Stimulated activated CD8-positive, alpha-beta memory T cell treated with anti-CD3 and anti-CD28 coated beads, Interleukin-7, amount 100 ng/mL, for 1 hour (primary cell): ENCODE measurements at places on chromosomes 12 and 14.

GRCh38 chr14:99037777-99038430 lies 234.1 kb downstream of the BCL11B start:
- DNase-seq = no peak

DNA sequence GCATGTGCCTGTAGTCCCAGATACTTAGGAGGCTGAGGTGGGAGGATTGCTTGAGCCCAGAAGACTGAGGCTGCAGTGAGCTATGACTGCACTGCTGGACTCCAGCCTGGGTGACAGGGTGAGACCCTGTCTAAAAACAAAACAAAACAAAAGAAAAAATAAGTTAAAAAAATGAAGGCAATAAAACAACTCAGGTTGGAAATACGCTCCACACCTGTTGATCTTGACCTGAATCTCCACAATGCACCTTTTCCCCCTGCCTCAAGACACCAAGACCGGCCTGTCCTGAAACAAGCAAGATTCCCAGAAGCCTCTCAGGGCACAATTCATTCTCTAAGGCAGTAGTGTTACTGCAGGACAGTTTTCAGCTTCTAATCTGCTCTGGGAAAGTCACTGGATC lies 20.8 kb upstream of the CEBPE start:
- no peak for DNase-seq

DNA sequence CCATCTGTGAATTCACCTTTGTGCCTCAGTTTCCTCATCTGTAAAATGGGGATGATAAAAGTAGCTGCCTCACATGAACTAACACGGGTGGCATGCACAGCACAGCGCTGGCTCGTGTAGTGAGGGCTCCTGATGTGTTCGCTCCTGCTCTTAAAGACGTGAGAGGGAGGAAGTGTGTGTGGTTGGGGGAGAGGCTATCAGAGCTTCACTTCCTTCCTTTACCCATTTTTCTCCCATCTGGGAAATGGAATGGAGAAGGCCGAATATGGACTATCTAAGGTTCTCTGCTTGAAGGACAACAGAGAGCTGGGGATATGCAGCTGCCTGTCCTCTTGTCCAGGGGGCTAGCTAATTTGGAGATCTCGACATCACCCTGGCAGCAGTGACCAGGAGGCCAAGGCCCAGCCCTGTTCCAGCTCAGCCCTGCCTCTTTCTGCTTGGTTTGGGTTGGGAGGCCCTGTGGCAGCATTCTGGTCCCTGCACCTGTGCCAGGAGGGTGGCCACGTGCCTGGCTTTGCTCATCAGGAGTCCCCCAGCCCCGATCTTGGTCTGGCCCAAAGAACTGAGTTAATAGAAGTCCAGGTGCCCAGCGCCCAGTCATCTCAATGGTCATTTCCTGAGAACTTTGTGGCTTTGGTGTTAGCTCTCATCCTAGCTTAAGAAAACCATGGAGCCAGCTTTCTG lies 44.5 kb upstream of the ESRRB start:
- no peak for DNase-seq

- no peak for DNase-seq
Measured at GRCh38 chr12:75183967-75184366, 25.7 kb downstream of the KCNC2 start.

DNA sequence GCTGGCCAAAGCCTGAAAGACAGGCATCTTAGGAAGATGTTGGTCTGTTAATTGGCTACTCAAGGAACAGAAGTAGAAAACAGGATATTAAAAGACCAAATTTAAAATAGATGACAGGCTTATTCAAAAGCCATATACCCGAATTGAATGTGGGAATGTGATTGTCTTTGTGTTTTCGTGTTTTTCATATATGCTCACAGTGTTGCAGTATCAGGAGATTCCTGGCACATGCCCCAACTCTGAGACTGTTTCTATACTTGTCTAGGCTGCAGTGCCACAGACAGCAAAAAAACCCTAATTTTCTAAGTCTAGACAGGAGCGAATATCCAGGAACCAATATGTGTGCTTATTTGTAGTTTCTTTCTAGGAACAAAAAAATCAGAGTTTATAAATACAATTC lies 57.4 kb upstream of the KRR1 start:
- DNase-seq = no peak

DNA sequence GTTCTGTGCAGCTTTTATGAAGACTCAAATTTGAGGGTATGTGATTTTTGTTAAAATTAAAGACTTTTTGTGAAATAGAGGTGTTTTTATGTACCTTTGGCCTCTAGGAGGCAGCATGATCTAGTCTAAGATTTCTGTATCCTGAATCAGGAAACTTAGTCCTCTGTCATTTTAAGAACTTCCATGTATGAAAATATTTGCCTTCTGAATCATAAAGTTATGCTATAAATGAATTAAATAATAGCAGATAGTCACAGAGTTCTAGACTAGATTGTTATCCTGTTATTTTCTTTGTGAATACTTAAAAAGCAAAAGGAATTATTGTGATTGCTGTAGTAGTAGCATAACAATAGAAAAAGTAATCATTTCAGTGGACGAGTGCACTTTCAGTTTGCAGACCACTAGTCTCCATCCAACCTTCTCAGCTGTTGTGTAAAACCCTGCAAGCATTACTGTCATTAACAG lies 56.3 kb downstream of the FGD4 start:
- DNase-seq = no peak

DNA sequence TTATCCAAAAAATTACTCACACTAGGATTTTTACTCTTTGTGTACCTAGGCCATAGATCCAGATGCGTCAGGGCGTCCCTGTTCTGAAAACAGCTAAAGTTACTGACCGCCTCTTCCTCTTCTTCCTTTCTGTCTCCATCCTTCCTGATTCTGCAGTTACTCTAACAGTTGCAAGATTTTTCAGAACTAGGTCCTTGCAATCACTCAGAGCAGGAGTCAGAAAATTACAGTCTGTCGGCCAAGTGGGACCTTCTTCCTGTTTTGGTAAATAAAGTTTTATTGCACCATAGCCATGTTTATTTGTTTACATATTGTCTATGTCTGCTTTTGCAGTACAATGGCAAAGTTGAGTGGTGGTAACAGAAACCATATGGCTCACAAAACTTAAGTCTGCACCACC lies 25.6 kb upstream of the FGF6 start:
- no peak for DNase-seq

DNA sequence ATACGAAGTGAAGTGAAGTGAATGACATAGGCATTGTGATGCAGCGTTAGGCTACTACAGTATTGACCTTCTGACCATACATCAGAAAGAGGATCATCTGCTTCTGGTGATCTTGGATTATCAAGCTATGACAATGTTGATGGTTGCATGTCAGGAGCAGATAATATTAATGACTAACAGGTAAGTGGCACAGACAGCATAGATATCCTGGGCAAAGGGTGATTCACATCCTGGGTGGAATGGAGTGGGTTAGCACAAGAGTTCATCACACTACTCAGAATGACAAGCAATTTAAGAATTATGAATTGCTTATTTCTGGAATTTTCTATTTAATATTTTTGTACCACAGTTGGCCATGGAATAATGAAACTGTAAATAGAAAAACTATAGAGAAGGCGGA lies 397.9 kb upstream of the ATP2B1 start:
- DNase-seq = no peak

- DNase-seq = no peak
Measured at GRCh38 chr12:51827925-51828818, 20.3 kb downstream of the FIGNL2 start.

- no peak for DNase-seq
Measured at GRCh38 chr14:102019006-102019540, 54.7 kb downstream of the DYNC1H1 start.

DNA sequence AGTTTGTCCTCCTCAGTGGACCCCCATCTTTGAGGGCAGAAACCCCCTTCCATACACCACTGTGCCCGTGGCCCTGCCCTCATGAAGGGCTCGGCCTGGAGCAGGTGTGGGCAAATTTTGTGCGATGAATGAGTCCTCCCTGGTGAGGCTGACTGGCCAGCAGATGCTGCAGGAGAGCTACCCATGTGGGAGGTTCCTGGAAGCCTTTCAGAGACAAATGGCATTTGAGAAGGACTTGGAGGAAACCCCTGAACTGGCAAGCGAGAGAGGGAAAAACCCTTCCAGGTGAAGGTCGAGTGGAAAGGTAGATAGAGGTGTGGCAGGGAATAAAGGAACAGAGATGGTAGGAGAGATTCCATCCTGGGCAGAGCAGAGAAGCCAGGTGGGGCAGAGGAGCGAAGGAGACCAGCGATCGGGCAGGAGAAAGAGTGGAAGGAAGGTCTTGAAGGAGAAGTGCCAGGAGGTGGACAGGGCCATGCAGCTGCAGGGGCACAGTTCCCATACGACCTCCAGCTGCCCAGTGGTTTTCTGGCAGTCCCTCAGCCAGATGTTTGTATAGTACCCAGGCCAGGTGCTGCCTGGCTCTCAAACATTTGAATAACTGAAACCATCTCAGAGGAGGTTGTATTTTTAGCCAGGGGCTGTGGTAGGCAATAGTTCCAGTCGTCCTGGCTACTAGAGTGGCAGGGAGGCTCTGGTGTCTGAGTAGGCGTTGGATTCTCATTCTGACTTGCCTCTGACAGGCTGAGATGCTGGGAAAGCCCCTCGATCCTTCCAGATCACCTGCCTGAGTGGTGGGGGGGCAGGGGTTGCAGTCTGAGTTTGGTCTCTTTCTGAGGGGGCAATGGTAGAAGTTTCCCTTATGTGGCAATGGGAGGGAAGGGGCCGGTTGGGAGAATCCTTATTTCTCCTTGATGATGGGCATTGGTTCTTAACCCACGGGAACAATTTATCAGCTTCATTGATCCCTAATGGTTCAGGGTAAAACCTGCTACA lies 40.1 kb downstream of the FBXL14 start:
- no peak for DNase-seq

GRCh38 chr14:58812050-58812910 lies 174.5 kb downstream of the DACT1 start:
- DNase-seq = no peak

DNA sequence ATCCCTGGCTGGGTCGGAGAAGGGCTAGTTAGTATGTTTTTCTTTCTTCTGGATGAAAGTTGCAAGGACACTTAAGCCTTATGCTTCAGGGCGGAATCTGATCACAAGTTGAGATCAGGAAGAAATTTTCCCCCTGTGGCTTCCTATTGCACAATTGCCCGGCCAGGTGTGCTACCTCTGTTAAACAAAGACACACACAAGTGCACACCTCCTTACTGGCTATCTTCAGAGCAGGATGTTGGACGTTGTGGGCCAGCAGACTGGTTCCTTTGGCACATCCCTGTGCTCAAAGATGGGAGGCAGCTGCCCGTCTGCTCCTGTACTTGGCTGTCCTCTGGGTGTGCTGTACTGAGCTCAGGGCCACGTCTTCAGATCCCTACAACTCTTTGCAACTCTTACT lies 19.1 kb downstream of the ETV6 start:
- no peak for DNase-seq

GRCh38 chr12:57001448-57001906 lies 4.9 kb downstream of the ZBTB39 start:
- DNase-seq = peak; percentile 47

- DNase-seq = no peak
Measured at GRCh38 chr14:68959035-68959434, 20.1 kb downstream of the ACTN1 start.

GRCh38 chr12:75856235-75856634 lies 175.3 kb downstream of the PHLDA1 start:
- no peak for DNase-seq

- DNase-seq = no peak
Measured at GRCh38 chr14:39015360-39015961, 87.6 kb downstream of the SEC23A start.

DNA sequence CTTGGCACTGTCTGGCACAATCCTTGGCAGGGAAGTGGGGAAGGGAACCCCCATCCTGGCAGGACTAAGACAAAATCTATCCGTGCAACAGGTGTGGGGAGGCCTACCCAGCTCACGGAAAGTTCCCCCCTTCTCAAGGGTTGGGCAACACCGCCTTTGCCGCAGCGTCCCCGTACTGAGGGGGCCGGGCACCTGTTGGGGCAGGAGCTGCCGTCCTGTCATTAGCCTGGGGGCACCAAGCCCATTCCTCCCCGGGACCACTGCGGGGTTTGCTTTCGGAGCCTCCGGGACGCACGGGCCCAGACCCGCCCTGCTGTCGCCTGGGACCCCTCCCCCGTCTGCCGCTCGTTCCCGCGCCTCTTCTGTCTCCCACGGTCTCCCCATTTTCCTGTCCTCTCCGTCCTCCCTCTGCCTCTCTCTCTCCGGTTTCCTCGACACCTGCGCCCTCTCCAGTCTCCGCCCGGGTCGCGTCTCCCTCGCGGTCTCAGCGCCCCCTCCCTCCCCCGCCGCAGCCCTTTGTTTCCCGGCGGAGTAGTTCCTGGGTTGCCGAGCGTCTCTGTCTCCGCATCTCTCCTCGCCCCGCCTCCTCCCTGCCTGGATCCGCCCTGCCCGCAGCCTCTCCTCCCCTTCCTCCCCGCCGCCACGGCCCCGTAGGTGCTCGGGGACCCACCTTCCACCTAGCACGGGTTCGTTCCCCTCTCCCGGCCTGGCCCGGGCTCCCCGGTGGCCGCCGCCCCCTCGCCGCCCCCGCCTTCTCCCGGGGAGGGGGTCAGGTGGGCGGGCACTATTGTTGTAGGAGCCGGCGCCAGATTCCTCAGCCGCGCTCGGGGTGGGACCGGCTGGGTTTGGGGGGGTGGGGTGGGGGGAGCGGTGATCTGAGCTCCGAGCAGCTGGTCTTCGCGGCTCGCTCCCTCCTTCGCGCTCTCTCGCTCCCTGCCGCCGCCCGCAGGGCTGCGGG lies at the start of gene CACNB3:
Gene CACNB3, plus strand, starts transcription at position 624 of the 958 bp plus-strand sequence. CDS start 434 bp downstream, outside the sequence.
- peak; percentile 64 for DNase-seq

DNA sequence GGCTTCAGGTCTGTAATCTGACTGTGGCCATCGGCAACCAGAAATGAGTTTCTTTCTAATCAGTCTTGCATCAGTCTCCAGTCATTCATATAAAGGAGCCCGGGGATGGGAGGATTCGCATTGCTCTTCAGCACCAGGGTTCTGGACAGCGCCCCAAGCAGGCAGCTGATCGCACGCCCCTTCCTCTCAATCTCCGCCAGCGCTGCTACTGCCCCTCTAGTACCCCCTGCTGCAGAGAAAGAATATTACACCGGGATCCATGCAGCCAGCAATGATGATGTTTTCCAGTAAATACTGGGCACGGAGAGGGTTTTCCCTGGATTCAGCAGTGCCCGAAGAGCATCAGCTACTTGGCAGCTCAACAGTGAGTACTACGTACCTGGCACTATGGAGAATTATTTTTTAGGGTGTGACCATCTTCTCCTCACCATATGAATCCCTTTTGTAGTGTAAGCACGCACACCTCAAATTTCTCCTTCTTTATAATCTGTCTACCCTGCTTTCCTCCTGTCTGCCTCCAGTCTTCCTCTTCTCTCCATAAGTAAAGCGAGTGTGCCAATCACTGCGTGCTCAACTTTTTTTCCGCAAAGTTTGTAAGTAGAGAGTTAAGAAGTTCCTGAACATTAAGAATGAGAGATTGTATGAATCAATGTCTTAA lies at the start of gene TPH2:
Gene TPH2, plus strand, starts transcription at position 118 of the 658 bp plus-strand sequence. Its CDS starts 142 bp downstream, at position 260.
- no peak for DNase-seq
